ENCODE measurements at places on chromosomes 3 and 15.

GRCh38 chr3:49799761-49800160 lies at the start of gene CDHR4:
Gene CDHR4, minus strand, starts transcription at chr3:49799873. Its CDS starts 61 bp downstream, at chr3:49799812.
- DNase-seq: no peak

DNA sequence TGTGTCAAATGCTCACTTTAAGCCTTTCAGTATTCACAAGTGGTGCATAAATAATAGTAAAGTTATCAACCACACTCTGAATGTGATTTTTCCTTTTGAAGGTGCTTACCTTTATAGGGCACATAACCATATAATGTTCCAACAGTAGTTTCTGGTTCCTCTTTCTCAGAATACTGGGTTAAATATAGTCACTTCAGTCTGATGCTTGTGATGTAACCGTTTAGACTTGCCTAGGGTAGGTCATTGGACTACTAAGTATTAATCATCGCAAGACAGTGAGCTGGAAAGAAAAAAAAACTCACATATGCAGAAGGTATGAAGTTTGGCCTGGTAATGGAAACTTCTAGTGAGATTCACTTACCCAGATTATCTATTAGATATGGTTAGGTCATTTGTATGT lies 1.9 kb downstream of the KBTBD8 start:
- no peak for DNase-seq

DNA sequence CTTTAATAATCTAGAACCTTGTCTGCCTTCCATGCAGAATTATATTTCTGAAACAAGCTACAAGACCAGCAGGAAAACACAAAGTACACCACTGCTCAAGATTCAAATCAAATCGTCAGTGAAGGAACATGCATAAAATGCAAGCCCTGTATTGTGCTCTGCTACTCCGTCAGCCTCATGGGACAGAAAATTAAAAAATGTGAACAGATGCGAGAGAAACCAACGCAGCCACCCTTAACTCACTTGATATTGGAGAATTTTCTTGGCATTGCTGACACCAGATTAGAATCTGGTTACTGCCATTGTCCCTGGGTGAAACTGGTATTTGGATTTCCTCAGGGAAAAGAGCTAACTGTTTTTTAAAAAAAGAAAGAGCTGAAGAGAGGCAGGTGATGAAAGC lies 23.6 kb downstream of the ANXA2 start:
- DNase-seq: no peak

- DNase-seq: no peak
Measured at GRCh38 chr3:108036401-108036800, 54.4 kb downstream of the CD47 start.

DNA sequence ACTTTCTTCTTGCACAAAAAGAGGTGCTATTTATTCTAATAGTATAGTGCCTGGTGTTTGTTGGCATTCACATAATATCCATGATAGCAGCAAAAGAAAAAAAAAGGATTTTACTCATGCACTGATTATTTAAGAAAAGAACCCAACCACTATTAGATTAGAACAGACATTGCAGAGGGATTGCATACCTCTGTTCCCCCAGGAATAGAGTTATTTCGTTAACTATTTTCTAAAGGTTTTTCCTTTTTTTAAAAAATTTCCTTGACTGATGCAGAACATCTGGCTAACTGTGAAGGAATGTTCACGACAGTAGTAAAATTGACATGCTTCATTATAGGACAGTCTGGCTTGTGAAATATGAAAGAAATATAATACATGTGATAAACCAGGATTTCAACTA lies 136.6 kb upstream of the PTX3 start:
- DNase-seq: no peak

DNA sequence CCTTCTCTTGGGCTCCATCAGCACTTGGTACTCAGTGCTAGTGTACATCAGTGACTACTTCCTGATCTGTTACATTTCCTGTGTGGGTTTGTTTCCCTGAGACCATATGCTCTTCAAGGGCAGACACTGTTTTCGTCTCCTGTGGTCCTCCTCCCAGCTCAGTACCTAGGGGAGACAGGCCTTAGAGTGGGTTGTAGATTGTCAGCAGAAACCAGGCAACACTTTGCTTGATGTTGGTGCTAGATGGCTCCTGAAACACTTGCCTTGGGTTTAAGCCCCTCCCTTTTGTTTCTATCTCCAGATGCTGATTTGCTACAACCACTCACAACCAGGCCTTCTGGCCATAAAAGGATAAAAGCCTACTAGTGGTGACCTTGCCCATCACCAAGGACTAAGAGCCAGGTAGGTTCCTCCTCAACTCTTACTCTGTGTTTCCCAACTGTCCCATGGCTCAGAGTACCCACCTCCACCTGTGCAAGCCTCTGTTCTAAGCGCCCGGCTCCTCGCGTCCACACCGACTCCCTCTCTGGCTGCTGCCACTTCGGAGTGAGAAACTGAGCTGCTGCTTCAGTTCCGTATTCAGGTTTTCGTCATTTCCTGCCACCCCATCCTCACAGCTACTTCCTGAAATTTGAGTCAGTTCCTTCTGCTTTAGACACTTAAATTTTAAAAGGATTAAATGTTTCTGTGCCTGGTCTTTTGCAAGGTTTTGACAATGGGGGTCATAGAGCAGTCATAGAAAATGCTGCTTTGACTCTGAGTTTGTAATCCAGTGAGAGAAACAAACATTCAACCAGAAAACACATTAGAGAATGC lies at the start of gene HCLS1:
Gene HCLS1, minus strand, starts transcription at position 548 of the 816 bp plus-strand sequence. CDS start 2,556 bp downstream, outside the sequence.
- peak; percentile 52 for DNase-seq

Data from stimulated activated CD8-positive, alpha-beta memory T cell treated with anti-CD3 and anti-CD28 coated beads, Interleukin-7, amount 100 ng/mL, for 4 hours (primary cell).